ENCODE measurements at places on chromosomes 2 and 18.
A peak's percentile ranks its signal among the peaks of the same experiment; 100 is the strongest.

GRCh38 chr2:225398372-225398771 is 1.1 kb upstream of the NYAP2 start:
- DNase-seq: no peak

- no peak for DNase-seq
Observed at GRCh38 chr2:33660416-33661123, 61.5 kb upstream of the FAM98A start.

- no peak for DNase-seq
Observed at GRCh38 chr18:8330575-8330974, 278.7 kb upstream of the RAB12 start.

- DNase-seq: no peak
Observed at GRCh38 chr2:27006602-27007415, 26.0 kb upstream of the TMEM214 start.

- peak; percentile 98 for DNase-seq
Observed at GRCh38 chr2:189661148-189661956, at the start of gene ASNSD1. Gene ASNSD1 (plus strand): TSS chr2:189661459. CDS start chr2:189666133, 4,674 bp downstream.

- DNase-seq: no peak
Observed at GRCh38 chr2:69798909-69799526, 30.4 kb upstream of the GMCL1 start.

DNA sequence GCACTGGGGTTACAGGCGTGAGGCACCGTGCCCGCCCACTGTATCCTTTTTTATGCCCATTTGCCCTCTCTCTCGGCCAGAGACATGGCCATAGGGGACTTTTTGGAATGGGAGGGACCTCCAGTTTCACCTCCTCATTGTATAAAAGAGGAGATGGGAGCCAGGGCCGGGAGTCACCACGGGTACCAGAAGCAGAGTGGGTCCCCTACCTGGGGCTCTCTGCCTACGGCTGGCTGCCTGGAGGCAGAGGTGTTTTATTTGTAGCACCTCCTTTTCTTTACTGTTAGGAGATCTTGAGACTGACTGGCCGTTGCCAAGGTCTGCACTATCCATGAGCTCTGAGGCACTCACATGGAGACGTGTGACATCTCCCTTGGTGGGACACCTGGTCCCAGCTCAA is 162.8 kb downstream of the LDLRAD4 start:
- DNase-seq: no peak

GRCh38 chr2:76748581-76749296 is 773.4 kb downstream of the LRRTM4 start:
- DNase-seq: no peak

DNA sequence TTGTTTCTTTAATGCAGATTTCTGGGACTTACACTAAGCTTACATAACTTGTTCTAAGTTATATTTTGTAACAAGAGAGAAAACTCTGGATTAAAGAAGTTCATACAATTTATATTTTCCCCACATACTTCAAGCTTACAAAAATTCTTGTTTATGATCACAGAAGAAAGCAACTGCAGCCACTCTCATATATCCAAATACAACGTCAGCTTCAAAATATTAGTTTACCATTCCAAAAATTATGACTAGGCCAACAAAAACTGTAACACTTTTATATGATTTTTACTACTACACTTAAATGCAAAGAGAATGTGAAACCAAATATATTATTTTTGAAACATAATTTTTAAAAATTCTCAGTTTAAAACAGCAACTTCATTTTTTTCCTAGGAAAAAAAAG is 30.9 kb downstream of the LPIN2 start:
- DNase-seq: no peak

DNA sequence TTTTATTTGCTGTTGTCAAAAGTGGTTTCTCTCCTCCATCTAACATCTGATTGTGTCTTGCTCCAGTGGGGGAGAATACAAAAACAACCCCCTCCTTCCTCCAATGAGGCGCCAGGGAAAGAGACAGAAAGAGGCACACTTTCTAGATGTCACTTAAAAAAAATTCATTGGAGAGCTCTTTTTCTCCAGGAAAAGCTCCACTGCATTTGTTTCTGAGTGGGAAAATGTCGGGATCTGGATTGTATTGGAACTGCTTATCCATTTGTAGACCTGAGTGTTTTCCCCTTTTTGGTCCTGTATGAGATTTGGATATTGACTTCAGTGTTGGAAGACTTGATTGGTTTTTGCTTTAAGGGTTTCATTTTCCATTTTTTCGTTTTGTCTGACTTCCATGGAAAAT is 995 bp downstream of the MBD5 start:
- DNase-seq: no peak

DNA sequence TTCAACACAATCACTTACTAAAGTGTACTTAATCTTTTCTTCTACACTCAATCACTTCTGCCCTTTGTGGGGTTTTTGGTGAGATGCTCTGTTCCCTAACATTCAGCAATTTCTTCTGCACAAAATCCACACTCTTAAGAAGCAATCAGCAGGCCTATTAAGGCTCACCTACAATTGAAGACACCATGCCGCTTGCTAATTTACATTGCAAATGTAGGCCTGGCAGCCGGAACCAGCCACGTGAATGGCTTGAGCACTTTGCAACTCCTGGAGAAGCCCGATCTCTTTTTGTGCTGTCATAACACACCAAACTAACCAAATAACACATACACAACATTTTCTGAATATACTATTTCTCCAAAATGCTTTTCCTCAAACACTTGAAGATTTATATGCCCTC is 66.3 kb downstream of the NYAP2 start:
- no peak for DNase-seq

DNA sequence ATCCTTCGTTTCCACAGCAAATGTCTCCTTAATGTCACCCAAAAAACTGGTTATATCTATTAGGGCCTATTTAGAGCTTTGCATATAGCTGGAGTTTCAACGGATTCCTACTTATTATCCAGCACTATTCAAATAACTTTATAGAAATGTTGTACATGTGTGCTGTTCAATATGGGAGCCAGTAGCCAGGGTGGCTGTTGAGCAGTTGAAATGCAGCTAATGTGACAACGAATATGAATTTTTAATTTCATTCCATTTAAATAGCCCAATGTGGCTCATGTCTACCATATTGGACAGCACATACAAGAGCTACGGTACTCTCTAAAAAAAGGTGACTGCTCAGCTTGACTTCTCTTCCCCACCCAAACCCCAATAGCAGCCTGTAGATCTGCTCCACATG is 2.4 kb downstream of the APOB start:
- DNase-seq: no peak

DNA sequence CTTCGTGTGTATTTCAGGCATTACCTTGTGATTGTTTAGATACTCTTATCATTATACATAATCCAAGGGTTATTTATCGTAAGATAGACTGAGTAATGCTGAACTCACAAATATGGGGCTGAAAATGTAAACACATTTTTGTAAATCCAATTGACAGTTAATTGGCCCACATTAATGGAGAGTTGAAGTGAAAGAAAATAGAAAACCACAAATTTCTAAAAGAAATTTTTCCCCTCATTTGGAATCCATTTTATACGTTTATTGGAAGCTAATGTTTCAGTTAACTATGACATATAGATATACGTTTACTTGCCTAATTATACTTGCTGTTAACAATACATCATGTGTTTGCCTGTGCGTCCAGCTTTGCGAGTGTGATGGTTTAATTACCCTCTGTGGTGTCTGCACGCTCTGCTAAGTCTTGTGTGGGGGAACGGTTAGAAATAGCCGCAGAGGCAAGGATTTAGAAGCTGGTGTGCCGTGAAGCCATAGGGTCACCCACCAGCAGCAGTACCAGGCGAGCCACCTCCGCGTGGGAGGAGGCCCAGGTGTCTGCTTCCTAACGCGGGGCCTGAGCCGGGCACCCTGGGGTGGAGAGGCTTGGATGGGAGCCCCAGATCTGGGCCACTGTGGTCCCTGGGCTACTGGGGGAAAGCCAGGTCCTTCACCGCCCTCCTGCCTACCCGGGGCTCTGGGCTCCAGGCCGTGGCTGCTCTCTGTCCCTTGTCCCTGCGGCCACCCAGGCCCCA is 38.0 kb downstream of the TSHZ1 start:
- no peak for DNase-seq

DNA sequence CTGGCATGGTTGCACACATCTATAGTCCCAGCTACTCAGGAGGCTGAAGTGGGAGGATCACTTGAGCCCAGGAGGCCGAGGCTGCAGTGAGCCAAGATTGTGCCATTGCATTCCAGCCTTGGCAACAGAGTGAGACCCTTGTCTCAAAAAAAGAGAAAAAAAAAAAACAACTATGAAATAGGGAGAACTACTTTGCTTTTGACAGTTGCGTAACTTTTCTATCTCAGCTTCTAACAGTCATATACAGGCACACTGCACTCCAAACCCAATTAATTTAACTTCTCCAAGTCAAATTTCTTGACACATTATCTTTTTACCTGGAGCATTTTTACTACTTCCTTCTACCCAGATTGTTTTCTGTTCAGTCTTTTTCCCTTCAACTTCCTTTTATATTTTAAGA is 24.1 kb upstream of the VWC2L start:
- DNase-seq: no peak

- no peak for DNase-seq
Observed at GRCh38 chr2:202148515-202149154, 75.6 kb downstream of the KIAA2012 start.

- DNase-seq: no peak
Observed at GRCh38 chr2:42342795-42343241, 18.2 kb downstream of the COX7A2L start.

DNA sequence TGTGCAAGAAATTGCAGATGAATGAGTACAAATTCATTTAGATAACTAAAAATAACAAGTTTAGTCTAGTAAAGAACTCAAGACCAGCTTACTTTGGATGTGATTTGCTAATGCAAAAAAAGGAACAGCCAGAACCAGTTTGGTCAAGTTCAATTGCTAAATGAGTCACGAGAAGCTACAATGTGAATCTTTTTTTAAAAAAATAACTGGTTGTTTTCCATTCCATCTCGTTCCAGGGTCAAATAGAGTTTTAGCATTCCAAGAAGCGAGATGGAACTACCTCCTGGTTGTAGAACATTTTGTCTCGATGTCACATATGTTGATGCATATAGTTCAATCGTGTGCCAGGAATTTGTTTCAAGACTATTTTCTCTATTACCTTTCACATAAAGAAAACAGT is 65.0 kb upstream of the IKZF2 start:
- no peak for DNase-seq

DNA sequence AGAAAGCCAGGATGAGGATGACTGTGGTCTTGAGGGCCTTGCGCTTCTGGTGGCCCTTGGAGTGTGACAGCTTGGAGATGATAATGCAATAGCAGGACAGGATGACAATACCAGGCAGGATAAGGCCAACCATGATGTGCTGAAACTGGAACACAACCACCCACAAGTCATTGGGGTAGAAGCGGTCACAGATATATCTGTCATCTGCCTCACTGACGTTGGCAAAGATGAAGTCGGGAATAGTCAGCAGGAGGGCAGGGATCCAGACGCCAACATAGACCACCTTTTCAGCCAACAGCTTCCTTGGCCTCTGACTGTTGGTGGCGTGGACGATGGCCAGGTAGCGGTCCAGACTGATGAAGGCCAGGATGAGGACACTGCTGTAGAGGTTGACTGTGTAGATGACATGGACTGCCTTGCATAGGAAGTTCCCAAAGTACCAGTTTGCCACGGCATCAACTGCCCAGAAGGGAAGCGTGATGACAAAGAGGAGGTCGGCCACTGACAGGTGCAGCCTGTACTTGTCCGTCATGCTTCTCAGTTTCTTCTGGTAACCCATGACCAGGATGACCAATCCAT is 2.7 kb downstream of the CXCR4 start:
- no peak for DNase-seq

GRCh38 chr2:36976065-36976464 is 9.7 kb upstream of the STRN start:
- DNase-seq: no peak

DNA sequence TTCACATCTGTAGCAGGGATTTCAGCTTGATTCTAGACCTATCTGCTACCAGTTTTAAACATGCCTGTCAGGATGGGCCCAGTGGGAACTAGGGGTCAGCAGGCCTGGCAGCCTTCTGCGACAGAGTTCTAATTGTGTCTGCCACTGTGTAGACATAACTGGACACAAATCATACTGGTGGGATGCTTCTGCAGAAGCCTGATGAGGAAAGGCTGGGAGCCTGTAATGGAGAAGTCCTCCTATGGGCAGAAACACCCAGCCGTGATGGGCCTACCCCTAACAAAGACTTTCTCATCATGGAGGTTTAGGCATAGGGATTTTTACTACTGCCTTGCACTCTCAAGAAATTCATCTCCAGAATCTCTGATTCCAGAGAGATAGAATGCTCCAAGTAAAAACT is 166.9 kb downstream of the PDE11A start:
- DNase-seq: no peak

DNA sequence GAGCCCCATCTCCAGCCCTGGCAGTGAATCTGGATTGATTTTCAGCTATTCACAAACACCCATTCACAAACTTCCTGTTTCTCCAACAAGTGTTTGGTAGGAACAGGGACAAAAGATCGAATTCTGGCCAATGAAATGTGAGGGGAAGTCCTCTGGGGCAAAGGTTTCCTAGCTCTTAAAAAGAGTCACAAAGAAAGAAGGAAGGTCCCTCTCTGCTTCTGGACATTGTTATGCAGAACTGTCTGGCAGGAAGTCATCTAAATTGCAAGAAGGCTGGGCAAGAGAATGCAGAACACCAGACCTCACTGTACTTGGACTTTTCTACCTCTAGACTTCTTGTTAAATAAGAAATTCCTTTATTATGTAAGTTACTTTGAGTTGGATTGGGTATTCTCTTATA is 137.3 kb downstream of the CCDC148 start:
- DNase-seq: no peak

DNA sequence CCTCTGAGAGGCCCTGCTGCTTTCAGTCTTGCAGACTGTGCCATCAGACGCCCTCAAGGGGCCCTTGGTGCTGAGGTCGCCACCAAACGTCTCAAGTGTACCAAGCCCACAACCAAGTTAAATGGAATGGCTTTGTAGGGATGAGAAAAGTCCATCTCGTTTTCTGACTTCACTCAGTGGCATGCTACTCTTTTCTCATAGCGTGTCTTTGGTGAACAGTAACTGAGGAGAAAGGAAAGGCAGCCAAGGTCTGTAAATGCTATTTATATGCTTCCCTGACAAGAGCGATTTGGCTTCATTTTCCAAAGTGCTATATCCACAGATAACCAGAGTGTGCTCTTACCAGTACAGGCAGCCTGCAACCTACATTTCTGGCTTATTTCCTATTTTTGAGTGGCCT is 123.0 kb downstream of the MTX2 start:
- DNase-seq: no peak

DNA sequence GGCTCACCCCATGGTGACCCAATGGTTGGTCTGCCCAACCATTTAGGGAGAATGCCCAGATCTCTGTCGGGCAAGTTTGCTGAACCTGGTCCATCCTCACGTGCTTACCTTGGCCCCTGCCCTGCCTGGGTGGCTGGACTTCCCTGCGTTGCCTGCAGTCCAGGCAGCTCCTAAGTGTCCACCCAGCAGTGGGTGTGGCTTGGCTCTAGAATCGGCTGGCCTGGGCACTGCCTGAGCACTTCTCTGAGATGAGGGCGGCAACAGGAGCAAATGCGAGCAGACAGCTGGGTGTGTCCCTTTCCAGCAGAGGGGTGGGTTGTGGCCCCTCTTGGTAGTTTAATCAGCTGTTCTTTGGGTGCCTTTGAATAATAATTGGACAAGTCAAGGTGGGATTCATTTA is 11.3 kb downstream of the PCARE start:
- no peak for DNase-seq

Measured in stimulated activated CD4-positive, alpha-beta T cell treated with anti-CD3 and anti-CD28 coated beads, Interleukin-1b, Interleukin-23, amount 100 ng/mL, for 1 hour (primary cell).